Nephron progenitor cell (in vitro differentiated cells): ENCODE measurements at places on chromosomes 6 and 20.

DNA sequence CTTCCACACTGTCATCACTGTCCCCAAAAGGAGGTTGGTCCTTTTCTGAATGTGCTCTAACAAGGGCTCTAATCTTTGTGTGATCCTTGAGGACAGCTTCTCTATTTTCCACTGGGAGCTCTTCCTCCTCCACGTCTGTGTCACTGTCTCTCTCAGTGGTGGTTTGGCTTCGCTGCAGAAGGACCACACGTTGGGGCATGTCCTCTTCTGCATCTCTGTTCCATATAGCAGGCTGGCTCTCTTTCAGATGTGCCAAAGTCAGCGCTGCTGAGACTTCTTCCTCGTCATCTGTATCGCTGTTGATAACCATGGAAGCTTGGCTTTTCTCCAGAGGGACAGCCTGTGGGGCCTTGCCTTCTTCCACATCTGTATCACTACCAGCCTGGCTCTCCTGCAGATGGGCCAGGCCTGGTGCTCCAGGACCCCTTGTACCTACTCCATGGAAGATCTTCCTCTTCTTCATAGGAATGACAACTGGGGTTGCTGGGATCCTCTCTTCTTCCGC lies 4.6 kb downstream of the MDC1 start:
- no peak for DNase-seq

DNA sequence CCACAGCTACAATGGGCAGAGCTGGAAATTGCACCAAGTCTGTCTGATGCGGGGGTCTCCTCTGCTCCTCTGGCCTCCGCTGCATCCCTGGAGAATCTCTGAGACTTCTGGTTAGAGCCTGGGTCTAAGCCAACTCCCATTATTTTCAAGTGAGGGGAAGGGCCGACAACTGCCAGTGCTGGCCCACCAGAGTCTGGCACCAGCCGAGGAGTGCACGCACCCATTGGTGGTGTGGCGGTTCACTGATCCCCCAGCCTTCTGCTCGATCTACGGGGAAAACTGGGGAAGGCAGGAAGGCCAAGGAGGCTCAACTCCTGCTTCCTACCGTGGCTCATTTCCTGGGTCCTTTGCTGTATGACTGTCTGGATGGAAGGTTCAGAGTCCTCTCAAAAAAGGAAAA lies 6.2 kb downstream of the NQO2 start:
- no peak for DNase-seq

DNA sequence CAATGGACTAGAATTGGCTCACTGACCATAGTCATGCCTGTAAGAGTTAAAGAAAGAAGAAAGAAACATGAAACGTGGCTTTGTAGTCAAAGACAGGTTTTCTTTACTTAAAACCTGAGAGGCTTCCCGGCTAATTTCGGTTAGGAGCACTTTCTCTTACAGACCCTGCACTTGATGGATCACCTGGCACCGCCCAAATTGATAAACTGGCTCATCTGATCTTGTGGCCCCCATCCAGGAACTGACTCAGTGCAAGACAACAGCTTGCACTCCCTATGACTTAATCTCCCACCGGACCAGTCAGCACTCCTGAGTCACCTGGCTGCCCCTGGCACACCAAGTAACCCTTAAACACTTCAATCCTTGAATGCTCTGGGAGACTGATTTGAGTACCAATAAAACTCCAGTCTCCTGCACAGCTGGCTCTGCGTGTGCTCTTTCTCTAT lies 12.3 kb downstream of the TMEM14B start:
- no peak for DNase-seq

DNA sequence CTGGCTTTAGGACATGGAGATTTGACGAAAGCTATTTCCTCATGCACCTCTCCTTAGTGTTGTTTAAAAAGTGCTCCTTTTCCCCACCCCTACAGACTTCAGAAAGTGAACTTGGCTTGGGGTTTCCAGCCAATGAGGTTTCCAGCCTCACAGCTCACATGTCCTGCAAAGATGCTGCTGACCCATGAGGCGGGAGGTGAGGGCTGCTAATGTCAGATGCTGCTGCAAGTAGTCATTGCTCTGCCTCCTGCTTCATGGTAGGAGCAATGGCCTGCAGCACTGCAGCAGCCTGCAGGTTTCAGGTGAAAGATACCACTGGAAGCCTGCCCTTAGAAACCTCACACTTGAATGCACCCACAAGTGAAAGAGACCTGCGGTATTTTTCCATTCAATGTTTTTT lies 112.8 kb downstream of the LAMP5 start:
- DNase-seq, result no peak

DNA sequence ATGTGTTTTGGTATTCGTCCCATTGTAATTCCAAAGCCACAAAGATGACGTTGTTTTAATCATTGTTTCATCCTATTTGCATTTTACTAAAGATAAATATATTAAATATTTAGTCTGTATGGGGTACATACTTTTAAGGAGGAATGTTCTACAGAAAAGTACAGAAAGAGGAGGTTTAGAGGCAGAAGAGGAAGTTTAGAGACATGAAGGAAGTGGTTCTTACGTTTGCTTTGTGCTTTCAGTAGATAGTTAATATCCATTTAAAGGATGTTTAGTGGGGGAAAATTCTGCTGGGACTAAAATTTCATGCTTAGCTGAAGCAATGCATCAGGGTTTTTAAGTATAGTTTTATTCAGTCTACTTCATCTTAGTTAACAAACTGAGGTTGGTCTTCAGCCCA lies 116.6 kb downstream of the CRYBG1 start:
- DNase-seq, result no peak

GRCh38 chr6:47446669-47447330 lies 30.8 kb upstream of the CD2AP start:
- DNase-seq, result no peak

GRCh38 chr20:41618807-41619311 lies 682 bp upstream of the CHD6 start:
- DNase-seq, result no peak

DNA sequence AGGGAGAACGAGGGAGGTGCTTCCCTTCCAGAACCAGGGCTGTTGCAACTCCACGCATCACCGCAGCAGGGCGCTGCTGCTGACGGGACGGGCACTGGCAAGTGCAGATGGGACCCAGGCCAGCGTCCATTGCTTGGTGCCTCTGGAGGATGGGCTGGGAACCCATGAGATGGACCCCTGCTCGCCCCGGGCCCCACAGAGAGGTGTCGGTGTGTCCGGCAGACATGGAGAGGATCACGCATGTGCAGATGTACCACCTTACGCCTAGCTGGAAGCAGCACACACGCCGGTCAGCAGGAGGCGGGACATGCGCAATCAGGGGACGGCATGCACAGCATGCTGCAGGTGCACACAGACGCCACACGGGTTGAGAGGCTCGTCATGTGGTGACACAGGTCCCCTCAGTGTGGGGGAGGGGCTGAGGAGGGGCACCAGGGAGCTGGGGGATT lies 5.7 kb downstream of the CABLES2 start:
- peak; percentile 53 for DNase-seq

DNA sequence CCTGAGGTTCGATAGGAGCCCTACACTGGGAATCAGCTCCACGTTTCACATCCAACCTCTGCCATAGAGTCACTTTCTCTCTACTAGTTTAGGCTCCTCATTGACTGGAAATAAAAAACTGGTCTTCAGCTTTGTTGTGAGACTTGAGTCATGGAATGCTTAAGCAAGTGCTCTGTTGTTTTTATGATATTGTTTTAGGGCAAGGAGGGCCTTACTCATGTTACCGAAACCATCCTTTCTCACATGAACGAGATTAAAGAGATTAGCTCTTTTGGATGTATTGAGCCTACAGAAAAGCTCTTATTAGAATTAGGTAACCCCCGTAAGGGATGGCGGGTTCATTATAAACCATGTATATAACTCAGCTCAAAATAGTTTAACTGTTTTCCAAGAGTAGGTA lies 6.9 kb upstream of the MOCS1 start:
- DNase-seq, result no peak

GRCh38 chr6:138339024-138339423 lies 38.7 kb upstream of the SMIM28 start:
- no peak for DNase-seq

DNA sequence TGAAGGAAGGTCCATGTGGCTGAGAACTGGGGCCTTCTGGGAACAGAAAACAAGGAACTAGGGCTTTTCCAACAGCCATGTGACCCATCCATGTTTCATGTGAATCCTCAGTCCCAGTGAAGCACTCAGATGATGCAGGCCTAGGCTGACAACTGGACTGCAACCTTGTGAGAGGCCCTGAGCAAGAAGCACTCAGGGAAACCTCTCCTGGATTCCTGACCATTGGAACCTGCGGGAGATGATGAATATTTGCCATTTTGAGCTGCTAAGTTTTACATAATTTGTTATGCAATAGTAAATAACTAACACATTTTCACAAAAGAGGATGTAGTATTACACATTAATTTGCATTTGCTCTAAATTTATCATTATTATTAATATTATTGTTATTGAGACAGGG lies 38.4 kb upstream of the HLA-G start:
- DNase-seq, result no peak

- DNase-seq, result no peak
Measured at GRCh38 chr6:39197922-39198500, 31.3 kb downstream of the KCNK5 start.

DNA sequence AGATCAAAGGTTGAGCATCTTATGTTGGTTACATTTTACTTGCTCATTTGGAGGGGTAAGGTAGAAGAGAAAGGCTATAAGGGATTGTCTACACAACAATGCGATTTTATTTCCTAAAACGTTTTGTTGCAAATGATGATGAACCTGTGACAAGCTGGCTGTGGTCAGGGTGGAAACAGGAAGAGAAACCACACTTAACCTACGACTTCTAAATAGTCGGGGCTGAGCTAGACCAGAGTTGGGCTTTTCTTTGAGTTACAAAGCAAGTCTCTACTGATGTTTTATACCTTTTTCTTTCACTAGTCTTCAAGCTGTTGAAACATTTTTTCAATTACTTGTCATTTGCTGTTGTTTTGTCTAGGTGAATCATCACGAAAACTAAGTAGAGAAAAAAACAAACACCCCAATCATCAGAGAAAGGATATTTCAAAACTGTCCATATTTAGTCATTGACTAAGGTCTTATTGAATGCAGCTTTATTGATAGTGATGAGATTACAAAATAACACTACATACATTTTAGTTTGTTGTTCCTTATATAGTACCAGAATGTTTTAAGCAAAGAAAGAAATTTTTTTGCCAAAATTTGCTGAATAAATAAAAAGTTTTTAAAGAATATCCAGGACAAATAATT lies 18.0 kb downstream of the KLHL31 start:
- no peak for DNase-seq

GRCh38 chr20:59443550-59443949 lies 143.1 kb downstream of the EDN3 start:
- no peak for DNase-seq

- DNase-seq, result no peak
Measured at GRCh38 chr20:50413088-50413500, 97.1 kb upstream of the PTPN1 start.

DNA sequence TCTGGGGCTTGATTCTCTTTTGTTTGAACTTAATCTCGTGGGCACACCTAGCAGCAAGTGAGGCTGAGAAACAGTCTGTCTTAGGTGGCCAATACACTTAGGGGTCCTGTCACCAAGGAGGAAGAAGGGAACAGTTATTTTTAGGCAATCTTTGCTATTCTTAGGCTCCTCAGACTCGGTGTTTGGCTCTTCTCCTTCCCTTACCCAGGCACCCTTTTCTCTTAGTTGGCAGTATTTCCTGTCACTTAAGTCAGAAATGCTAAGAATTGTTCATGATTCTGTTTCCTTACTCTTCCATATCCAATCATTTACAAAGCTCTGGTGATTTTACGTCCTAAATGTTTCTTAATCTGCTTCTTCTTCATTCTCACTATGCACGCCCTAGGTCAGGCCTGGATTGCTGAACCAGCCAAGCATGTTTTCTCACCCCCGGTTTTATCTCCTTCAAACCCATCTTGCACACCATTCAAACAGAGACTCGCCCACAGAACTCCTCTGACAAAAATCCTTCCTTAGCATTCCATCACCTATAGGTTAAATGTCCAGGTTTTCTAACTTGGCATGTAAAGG lies 45.2 kb upstream of the TMEM217 start:
- no peak for DNase-seq

GRCh38 chr6:13099771-13100170 lies 228.6 kb downstream of the TBC1D7 start:
- DNase-seq, result no peak

DNA sequence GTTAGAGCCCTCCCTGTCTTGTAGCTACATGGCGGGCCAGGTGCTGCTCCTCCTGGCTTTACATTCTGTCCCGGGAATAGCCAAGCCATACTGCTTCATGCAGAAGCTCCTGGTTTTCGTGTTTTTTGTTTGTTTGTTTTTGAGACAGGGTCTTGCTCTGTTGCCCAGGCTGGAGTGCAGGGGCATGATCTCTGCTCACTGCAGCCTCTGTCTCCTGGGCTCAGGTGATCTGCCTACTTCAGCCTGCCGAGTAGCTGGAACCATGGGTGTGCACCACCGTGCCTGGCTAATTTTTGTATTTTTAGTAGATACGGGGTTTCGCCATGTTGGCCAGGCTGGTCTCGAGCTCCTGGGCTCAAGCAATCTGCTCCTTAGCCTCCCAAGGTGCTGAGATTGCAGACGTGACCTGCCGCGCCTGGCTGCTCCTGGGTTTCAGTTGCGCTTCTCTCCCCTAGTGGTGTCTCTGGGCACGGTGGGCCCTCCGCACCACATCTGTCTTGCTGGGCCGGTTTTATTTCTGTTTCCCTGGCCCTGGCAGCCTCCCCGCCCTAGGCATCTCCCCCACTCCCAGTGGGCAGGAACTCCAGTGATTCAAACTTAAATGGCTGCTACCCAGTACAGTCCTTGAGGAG lies 12.9 kb downstream of the CDYL start:
- peak; percentile 31 for DNase-seq

GRCh38 chr6:105336986-105337385 lies 65.9 kb downstream of the PREP start:
- no peak for DNase-seq

GRCh38 chr6:139640921-139641320 lies 266.5 kb upstream of the CITED2 start:
- no peak for DNase-seq

DNA sequence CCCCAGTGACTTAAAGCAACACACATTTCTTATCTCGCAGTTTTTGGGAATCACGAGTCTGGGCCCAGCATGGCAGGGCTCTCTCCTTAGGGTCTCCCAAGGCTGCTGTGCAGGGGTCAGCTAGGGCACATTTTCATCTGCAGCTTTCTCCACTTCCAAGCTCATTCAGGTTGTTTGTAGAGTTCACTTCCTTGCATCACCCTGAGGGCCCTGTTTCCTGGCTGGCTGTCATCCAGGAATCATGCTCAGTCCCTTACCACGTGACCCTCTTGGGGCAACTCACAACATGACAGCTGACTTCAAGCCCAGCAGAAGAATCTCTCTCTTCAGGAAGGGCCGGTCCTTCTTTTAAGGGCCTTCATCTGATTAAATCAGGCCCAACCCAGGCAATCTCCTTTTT lies 21.3 kb downstream of the SNAP25 start:
- DNase-seq, result no peak

DNA sequence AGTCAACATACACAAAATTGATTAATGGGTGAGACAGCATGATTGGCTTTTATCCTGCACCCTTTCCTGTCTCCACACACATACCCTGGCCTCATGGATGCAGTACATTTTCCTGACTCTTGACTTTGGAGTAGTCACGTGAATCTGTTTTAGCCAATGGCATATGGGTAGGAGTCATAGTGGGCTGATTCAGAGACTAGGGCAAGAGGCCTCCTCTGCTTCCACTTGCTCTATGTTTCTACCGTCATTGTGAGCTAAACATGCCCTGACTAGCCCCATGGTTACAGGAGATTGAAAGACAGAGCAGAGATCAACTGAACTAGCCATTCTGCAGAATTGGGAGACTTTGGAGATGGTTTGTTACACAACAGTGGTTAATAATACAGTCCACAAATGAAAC lies 850.0 kb downstream of the DHX35 start:
- DNase-seq, result no peak

- DNase-seq, result no peak
Measured at GRCh38 chr6:20696676-20697075, 162.4 kb downstream of the CDKAL1 start.
